RKO (cell line): ENCODE measurements at places on chromosomes 12 and 14.

- DNase-seq, result no peak
These were observed 145.7 kb upstream of the MDGA2 start for GRCh38 chr14:47821135-47821534.

DNA sequence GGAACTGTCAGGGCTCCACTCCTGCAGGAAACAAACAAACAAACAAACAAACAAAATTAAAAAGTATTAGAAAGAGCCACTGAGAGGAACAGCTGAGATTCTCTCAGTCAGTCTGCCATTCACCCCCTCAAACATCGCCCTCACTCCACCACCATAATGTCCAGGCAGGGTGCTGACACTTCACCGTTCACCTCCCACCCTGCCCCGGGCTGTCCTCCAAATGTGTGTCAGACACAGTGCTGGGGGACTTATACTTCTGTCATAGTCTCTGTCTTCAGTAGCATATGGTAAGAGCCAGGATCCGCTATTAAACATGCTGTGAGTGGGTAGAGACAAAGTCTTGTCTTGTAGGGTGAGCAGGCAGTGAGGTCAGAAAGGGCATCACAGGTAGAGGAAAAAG, 28.3 kb downstream of the KRT18 start:
- DNase-seq, result no peak

DNA sequence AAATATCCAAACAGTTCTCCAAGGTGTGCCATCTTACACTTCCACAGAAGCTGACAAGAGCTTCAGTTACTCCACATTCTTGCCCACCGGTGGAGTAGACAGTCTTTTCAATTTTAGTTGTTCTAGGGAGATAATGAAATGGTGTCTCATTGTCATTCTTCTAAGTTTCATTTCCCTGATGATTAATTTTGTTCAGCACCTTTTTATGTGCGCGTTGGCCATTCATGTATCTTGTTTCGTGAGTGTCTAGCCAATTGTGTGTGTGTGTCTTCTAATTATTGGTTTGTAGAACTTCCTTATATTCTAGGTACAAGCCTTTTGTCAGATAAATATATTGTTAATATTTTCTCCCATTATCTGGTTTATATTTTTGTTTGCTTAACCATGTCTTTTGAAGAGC, 63.1 kb downstream of the GLT1D1 start:
- no peak for DNase-seq

GRCh38 chr14:90903101-90903500, 86.9 kb upstream of the TTC7B start:
- DNase-seq, result peak; percentile 76

DNA sequence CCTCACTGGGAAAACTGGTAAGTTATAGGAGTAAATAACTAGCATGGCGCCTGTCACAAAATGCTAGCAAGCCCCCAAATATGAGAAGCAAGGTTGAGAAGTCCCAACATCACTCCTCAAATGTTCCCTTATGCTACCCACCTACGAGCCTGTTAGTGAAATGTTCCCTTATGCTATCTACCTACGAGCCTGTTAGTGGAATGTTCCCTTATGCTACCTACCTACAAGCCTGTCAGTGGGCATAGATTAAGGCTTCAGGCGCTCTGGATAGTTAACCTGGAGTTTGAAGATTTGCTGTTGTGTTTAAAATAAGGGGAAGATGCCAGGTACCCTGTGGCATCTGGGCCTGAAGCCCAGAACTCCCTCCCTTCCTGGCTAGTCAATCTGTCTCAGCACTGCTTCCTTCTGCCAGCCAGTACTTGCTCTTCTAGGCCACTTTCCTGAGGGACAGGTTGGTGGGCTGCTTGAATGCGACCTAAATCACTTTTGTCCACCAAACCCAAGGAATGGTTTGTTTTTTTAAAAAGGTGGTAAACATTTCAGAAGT, 67.1 kb upstream of the SINHCAF start:
- DNase-seq, result no peak

- DNase-seq, result no peak
These were observed 8.8 kb downstream of the SUSD6 start for GRCh38 chr14:69620211-69620611.
